ENCODE measurements at places on chromosomes 3 and 15. TPM values are rescaled to one million over a fixed set of nuclear protein-coding genes. Genes with fewer than 3 reads are reported as not detected.

DNA sequence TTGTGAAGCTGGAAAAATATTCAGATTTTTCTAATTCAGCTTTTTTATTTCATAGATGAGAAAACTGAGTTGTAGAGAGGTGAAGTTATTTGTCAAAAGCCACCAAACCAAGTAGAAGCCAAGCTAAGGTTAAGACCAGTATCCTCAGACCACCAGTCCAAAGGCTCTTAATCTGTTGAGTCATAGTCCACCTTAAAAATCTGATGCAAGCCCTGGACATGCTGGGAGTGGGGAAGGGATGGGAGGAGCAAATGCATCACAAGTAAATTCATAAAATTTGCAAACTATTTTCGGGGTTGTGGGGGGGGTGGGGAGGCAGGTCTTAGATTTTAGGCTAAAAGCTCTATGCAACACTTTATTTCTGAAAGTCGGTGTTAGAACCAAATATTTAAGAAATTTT, 307.7 kb upstream of the SEMA6D start:
- peak; percentile 66 for DNase-seq

GRCh38 chr3:89042236-89042835, 65.1 kb upstream of the EPHA3 start:
- DNase-seq, result no peak

DNA sequence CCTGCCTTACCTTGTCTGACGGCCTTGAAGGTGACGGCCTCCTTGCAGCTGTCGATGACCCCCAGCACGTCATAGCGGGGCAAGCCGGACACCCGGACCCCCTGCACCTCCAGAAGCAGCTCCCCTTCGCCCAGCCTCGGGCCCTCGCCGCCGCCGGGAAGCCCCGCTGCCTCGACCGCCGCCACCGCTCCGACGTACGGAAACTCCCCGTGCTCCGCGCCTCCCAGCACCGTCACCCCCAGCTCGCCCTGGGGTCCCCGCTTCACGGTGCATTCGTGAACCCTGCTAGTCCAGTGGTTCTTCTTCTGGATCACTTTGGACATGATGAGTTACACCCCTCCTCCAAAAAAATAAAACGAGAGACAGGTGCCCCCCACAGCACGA, 740 bp downstream of the MAGI1 start:
- no peak for DNase-seq

DNA sequence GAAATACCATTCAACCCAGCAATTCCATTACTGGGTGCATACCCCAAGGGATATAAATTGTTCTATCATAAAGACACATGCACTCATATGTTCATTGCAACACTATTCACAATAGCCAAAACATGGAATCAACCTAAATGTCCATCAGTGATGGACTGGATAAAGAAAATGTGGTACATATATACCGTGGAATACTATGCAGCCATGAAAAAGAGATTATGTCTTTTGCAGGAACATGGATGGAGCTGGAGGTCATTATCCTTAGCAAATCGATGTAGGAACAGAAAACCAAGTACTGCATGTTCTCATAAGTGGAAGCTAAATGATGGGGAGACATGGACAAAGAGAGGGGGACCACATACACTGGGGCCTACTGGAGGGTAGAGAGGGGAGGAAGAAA, 5.5 kb upstream of the MYRIP start:
- DNase-seq, result no peak

DNA sequence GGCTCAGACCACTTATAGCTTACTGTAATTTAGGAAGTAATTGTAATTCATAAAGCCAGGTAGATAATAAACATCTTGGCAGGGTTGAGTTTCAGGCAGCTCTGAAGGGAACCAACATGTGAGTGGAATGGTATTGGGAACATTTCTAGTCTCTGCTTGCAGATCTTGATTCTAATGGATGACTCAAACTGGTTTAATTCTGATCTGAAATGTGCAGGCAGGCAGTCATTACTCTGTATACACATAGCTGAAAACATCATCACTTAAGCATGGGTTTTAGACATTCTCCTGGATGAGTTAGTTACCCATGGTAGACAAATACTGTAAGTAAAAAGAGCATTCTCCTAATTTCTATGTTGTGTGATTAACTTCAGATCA, 317.0 kb upstream of the TPRG1 start:
- DNase-seq, result no peak

GRCh38 chr3:139654637-139655365, 23.0 kb downstream of the NMNAT3 start:
- DNase-seq, result no peak

DNA sequence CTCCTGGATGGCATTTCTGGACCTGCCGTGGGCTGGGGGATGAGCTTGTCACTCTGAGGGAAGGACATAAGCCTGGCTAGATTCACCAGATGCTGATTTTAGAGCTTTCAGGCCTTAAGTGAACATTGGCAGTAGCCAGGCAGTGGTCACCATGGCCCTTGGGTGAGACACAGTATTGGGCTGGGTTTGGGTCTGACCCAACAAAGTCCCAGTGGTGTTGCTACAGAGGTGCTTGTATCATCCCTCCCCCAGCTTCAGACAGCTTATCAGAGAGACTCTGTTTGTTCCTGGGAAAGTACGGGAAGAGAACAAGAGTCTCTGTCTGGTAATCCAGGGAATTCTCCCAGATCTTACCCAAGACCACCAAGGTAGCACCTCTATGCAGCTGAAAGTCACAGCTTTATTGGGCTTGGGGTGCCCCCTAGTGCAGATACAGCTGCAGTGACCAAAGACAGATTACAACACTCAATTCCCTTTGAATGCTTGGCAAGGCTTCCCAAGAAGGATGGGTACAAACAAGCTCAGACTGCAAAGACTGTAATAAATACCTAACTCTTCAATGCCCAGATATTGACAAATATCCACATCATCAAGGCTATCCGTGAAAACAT, 9.8 kb upstream of the RUVBL1 start:
- peak; percentile 81 for DNase-seq

- peak; percentile 32 for DNase-seq
Observed at GRCh38 chr3:114122027-114122709, 56.7 kb downstream of the DRD3 start.

- no peak for DNase-seq
Observed at GRCh38 chr3:127208483-127209100, 15.7 kb downstream of the PRR23E start.

DNA sequence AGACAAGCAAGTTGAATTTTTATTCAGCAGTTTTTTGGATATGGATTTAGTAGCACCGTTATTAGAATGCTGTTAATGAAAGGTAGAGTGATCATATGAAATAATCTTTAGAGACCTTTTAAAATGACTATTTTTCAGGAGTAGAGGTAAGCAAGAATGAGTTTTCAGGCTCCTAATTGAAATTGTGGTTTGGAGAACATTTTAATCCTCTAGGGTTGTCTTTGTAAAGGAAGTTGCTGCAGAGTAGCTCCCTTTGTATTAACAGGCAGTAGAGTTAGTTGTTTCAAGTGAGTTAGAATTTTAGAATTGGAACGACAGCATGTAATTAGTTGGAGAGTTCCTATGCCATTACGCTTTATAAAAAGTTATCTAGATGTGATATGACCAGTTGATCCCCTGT, 27.2 kb upstream of the EDEM1 start:
- DNase-seq, result no peak

- peak; percentile 34 for DNase-seq
Observed at GRCh38 chr3:115248274-115248673, 101.2 kb upstream of the ZBTB20 start.

- DNase-seq, result no peak
Observed at GRCh38 chr3:38009807-38010591, 19.4 kb downstream of the VILL start.

- DNase-seq, result no peak
Observed at GRCh38 chr3:187519428-187519890, 150.7 kb downstream of the SST start.

DNA sequence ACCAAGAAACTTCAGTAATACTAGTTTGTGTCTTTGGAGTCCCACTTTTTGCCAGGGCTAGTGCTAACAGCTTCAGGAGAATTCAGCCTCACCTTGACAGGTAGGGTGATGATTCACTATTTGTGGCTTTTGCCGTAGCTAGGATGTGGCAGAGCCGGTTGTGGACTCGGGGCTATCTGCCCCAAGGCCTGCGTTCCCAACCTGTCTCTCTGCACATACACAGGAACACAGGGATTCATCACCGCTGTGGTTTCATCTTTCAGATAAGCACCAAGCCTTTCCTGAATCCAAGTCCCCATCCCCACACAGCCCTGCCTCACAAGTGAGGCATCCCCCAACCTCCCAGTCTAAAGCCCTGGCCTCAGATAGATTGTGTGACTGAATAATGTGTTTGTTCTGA, 45.2 kb upstream of the POLG start:
- no peak for DNase-seq

- DNase-seq, result peak; percentile 41
Observed at GRCh38 chr3:171101982-171102641, 75.6 kb upstream of the SLC2A2 start.

GRCh38 chr15:64749999-64750657, 25.3 kb downstream of the RBPMS2 start:
- peak; percentile 20 for DNase-seq

GRCh38 chr15:58506783-58507668, 75.2 kb downstream of the LIPC start:
- no peak for DNase-seq

DNA sequence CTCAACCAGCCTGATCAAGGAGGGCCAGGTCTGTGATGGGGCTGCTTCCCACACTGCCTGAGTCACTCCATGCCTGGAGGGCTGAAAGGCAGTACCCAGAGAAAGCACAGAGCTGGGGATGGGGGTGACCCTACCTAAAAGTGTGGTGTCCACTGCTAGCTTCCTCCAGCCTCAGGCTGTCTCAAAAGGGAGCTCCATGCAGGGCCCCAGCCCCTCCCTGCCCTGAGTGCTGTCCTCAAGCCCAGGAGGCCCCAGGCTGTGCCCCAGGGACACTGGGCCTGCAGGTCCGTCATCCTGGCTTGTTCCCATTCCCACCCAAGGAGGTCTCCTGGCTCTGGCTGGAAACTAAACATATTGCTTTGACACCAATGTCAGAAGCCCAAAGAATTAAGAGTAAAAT, 56.8 kb downstream of the ZNF445 start:
- no peak for DNase-seq

- no peak for DNase-seq
Observed at GRCh38 chr3:49131576-49131975, 1.3 kb downstream of the LAMB2 start.

- DNase-seq, result peak; percentile 69
Observed at GRCh38 chr3:43867436-43868072, 176.8 kb downstream of the ABHD5 start.

DNA sequence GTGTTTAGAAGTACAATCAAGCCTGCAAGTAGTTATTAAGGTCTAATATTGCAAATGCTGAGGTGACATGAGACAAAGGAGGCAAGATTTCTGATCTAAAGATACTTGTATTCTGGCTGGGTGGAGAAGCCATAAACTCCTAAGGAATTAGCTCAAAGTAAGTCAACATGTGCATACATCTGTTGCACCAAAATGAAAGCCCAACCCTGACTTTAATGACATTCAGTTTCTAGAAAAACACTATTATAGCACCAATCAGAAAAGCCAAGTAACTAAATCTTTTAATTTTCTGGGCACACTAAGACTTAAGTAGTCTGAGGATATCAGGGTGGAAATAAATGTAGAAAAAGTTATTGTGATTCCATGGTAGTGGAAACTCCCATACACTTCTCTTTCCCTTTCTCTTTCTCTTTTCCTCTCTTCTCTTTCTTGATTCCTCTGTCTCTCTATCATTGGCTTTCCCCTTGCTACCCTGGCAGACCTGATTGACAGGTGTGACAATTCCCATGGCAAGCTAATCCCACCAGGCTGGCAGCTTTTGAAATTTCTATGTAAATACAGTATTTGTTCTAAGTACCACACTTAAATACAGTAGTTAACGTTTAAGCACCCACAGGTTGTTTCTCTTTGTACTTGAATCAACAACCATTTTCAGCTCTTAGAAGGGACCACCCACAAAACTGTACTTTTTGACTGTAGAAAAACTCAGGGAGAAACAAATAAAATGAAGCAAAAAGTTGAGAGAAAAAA, 528.4 kb upstream of the SEMA6D start:
- no peak for DNase-seq

- DNase-seq, result no peak
Observed at GRCh38 chr15:72735111-72735510, 48.4 kb downstream of the ADPGK start.

DNA sequence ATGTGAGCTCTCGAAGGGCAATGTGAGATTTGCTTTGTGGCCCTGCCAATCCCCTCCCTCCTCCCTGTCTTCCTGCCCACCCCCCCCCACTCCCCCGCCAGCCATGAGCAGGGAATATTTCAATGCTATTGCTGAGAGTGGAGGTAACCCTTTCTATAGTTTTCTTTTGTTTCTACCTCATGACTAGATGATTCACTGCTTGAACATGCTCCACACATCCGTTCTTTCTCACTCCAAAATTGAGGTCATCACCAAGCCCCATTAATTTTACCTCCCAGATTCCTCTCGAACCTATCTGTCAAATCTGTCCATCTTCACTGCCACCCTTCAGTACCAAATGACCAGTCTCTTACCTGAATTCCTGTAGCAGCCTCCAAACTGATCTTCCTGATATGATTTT, 12.2 kb downstream of the ZNF774 start:
- peak; percentile 43 for DNase-seq

DNA sequence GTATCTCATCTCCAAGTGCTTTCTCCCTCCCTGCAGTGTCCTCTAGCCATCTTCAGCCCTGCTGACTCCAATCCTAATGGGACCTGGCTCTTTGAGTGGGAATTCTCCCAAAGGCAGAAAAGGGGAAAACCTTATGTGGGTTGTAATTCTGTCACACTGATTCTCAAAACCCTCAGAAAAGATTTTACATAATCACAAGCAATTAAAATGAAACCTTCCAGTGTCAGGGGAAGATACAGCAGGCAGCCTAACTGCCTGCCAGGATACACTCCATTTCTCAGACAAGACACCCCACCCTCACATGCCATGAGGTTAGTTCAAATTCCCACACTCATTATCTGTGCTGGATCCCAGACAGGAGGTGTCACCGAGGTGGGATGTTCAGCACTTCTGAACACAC, 121.4 kb downstream of the RFTN1 start:
- DNase-seq, result peak; percentile 93

GRCh38 chr3:42868841-42869240, 6.8 kb downstream of the CYP8B1 start:
- no peak for DNase-seq

- no peak for DNase-seq
Observed at GRCh38 chr3:64002233-64002632, 21.1 kb downstream of the PSMD6 start.

Gene FBXW12
- not detected for total RNA-seq

Gene GOLGA8K
- total RNA-seq, result not detected

Gene CSTA
- total RNA-seq, result not detected

Gene DPPA2
- total RNA-seq, result not detected

Gene CIB2
- total RNA-seq, result 4.8 TPM

Gene SPESP1
- 3.0 TPM for total RNA-seq

Gene GNAT1
- not detected for total RNA-seq

Gene TMEM42
- 13.0 TPM for total RNA-seq

Gene OXSR1
- 42.2 TPM for total RNA-seq

Gene TICRR
- total RNA-seq, result 5.2 TPM

Gene NR2E3
- total RNA-seq, result 0.97 TPM

Gene RETNLB
- not detected for total RNA-seq

Gene ADAMTS7
- 17.4 TPM for total RNA-seq

Gene CSPG5
- total RNA-seq, result 0.32 TPM

Gene AGBL1
- not detected for total RNA-seq

Gene PPP1R2
- 81.5 TPM for total RNA-seq

Gene FMN1
- total RNA-seq, result 8.6 TPM

All from fibroblast of villous mesenchyme (primary cell).